NCI-H226 (cell line): ENCODE measurements at places on chromosomes 4 and X.

- DNase-seq, result no peak
Observed at GRCh38 chr4:132384709-132385108, 764.4 kb upstream of the PCDH10 start.

DNA sequence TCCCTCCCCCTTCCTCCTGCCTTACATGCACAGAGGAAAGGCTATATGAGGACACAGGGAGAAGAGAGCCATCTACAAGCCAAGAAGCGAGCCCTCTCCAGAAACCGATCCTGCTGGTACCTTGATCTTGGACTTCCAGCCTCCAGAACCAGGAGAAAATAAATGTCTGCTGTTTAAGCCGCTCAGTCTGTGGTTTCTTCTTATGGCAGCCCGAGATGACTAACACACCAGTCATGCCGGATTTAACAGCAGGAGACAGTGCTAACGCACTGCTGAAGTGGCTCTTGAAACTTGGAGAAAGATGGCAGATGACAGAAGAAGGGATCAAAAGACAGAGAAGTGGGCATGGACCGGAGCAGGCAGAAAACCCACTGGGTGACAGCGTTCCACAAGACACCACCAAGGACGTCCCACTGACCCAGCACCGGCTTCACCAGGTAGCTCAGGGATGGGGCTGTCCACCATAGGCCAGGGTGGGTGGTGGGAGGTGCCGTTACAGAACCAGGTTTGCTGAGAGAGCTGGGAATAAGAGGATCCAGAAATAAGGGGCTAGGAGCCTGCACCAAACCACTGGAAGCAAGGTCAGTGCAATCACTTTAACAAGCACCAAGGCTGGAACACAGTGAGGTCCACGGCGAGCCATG, 6.2 kb upstream of the MAN2B2 start:
- DNase-seq, result peak; percentile 61

GRCh38 chr4:3330707-3331106, 37.9 kb downstream of the RGS12 start:
- no peak for DNase-seq

DNA sequence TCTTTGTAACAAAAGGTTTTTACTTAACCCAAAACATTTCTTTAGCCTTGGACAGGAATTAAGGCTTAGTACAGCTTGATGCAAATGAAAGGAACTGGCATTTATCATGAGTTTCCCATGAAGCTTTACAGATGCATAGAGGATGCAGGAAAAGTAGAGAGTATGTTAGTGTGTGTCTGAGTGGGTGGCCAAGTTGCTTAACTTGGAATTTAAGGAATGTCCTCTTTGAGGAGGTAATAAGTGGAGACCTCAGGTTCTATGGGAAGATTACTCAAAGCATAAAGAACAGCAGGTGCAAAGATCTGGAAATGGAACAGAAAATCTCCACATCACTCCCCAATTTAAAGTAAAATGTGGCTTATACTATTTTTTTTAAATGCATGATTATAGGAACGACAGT, 457.9 kb downstream of the KCNIP4 start:
- DNase-seq, result no peak

DNA sequence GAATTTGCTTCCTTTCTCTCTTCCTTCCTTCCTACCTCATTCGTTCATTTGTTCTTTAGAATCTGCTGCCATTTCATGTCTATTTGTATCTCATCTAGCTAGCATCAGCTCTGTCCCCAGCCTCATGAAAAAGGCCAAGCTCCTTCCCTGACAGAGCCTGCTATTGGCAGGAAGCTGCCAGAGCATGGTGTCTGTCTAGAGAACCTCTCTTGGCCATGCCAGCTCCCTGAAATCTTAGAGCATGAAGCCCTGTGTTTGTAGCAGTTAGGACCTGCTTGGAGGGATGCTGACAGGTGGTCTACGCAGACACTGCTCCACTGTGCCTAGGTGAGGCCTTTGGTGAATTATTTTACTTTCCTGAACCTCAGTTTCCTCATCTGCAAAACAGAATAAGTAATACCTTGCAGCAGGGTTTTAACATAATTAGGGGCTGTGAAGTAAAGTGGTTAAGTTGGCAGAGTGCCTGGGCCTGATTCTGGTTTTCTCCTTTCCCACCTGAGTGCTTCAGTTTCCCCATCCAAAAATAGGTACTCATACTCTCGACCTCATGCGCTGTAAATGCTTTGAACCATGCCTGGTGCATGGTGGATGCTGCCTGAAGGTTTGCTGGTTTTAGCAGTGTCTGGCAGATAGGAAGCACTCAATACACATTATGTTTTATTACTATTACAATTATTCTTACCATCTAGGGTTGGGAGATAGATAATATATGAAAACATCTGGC, 4.7 kb downstream of the PTTG2 start:
- DNase-seq, result no peak

DNA sequence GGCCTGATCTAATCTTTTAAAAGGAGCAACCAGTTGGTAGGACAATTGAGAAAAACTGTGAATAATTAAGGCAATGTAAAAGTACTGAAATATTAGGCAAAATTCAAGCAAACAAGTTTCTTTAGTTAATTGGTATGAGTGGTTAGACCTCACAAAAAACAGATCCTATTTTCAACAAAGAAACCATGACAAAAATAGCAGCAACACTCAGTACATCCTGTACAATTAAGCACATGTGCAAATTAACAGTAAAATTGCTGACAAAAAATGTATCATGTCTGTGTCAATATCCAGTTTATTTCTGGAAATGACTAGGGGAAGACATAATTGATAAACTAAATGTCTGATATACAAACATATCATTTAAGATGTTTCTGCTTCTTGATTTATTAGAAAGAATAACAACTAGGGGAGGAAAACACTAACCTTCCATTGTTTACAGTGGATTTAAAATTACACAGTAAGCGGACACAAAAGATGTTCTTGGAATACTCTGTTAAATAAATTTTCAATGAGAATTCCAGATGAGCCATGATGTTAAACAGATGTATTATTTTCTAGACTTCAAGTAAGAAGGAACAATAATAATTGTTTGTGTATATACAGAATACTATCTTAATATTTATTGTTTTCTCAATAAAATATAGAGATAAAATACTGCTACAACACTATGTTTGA, 638.9 kb downstream of the SPRY1 start:
- no peak for DNase-seq
